ENCODE measurements at places on chromosomes 2 and 18.

DNA sequence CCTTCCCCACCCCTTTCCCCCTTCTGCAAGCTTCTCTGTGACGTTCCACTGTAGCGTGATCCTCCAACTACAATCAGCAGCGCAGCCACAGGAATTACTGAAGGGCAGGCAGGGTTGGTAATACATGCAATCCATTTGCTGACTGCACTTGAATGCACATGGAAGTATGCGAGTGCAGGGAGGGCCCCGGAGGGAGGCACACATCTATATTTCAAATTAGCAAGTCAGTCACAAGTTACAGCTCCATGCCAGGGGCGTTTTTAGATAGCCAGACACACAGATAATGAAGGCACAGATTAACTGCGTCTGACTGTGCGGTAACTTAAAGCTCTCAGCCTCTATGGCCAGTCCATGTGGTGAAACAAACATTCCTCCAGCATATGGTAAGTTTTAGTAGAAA, 209.2 kb upstream of the GATA6 start:
- DNase-seq: peak; percentile 39

- no peak for DNase-seq
Observed at GRCh38 chr18:27277554-27277953, 92.4 kb upstream of the CHST9 start.

DNA sequence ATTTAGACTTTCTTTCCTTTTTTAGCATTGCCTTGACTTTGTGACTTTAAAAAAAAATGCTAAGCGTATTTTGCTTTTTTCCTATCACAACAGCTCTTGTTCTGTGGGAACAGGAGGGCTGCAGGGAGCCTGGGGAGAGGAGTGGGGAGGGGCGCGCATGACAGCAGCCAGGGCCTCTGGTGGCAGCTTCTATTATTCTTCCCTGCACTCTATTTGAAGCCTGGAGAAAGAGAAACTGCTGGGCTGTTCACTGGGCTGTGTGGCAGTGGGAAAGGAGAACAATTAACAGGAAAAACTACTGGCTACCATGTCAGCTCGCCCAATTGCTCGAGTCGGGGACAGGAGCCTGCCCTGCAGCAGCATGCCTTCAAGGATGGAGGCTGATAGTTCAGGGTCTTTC, 119.0 kb upstream of the ZBTB14 start:
- no peak for DNase-seq

GRCh38 chr18:3261373-3262233, at the start of gene MYL12B:
Gene MYL12B, plus strand, starts transcription at chr18:3262133. Its CDS starts 10,766 bp downstream, at chr18:3272899.
- peak; percentile 91 for DNase-seq

- peak; percentile 57 for DNase-seq
Observed at GRCh38 chr2:176729706-176730569, 460.7 kb downstream of the MTX2 start.

DNA sequence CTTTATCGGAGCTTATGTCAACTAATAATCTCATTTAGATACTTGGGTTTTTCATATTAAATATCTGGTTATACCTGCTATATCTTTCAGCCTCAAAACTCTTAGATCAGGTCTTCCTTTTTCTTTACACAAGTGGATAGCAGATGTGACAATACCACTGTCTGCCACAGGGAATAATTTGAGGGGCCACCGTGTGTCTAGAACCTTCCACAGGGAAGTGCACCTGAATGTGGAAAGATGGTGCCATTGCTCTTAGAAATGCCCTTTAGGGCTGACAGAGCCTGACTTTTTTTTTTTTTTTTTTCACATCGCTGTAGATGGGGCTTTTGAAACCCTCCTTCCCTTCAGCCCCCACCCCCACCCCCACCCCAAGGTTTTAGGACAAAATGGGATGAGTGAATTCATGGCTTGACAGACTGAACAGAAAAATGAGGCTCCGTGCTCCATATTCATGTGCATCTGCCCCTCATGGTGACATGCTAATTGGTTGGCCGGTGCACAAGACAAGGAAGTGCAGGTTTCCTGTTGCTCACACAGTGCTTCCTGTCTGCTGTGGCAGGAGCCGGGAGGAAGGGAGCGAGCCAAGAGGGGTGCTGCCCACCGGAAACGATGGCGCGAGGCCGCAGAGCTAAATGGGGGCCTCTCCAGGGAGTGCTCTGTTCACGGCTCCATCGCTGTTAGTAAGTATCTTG, 246.0 kb downstream of the LDLRAD4 start:
- no peak for DNase-seq
